ENCODE measurements at places on chromosomes 1 and 21.

- DNase-seq, result no peak
Observed at GRCh38 chr1:143735764-143736461, 235.9 kb downstream of the FAM72C start.

DNA sequence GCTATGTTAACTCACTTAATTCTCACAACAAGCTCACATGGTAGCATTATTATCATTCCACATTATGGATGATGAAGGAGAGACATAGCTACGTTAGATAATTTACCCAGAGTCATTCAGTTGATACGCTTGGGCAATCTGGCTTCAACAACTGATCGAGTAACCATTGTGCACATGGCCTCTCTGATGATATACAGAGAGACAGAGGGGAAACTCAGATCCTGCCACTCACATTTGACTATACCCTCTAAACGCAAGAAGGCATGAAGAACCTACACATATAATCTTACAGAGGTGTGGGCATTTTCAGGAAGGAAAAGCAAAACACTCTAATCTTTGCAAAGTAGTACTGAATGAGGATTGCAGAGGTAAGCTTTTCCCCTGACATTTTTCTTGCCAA lies 360.1 kb downstream of the BARHL2 start:
- no peak for DNase-seq

- no peak for DNase-seq
Observed at GRCh38 chr1:144101397-144102045, 129.7 kb upstream of the FAM72C start.

GRCh38 chr1:38037221-38037939 lies 9.2 kb downstream of the POU3F1 start:
- no peak for DNase-seq

GRCh38 chr1:237016626-237017025 lies 12.4 kb upstream of the MT1HL1 start:
- DNase-seq, result no peak

GRCh38 chr1:43874716-43875115 lies 58.9 kb upstream of the ARTN start:
- DNase-seq, result no peak

DNA sequence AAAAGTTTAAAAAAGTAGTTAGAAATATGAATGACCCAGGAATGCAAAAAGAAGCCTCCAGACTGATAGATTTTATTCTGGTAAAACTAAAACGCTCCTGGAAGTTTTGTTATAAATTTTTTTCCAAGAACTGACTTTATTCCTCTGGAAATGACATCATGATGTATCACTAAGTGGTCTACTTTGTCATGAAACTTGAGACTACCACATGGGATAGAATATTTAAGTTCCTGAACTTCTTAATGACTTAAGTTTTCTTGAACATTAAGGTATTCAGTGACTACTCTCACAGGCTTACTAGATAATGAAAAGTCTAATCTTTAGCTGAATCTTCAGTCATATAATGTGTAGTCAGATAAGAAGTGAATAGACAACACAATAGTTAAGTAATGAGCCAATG lies 842.2 kb downstream of the USP25 start:
- DNase-seq, result no peak

DNA sequence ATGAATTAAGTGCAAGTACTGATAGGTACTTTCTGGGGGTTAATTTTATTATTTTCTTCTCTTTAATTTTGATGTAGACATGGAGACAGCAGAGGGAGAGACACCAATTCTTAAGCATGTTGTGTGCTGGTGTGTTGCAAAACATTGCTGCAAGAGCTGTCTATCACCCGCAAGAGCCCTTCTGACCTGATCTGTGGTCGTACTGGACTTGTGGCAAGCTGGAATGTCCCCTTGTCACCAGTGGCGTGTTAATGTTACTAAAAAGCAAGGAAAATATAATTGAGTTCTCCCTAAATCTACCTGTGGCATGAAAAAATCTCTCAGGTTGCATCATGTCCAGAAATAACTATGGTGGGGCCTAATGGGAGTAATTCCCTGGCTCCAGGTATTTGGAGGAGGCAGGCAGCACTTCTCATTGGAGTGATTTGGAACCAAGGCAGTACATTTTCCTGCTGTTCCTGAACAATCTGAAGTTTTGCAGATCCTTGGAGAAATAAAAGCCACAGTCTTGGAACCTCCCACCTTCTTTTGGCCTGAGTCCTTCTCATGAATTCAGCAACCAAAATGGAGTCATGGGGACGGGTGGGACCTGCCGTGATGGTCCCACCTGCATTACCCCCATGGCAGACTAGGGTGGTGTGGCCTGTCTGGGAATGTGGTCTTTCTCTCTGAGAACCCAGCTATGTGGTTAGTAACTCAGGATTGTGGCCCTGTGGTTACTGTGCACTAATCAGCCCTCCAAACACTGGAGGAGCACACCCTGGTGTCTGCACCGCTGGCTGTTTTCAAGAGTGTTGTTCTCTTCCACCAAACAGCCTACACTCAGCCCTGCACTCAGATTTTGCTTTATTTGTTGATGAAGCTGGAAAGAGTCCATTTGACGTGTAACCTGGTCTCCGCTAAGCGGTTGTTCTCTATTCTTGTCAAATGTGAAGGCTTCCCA lies 57.4 kb downstream of the GALNT2 start:
- no peak for DNase-seq

- DNase-seq, result no peak
Observed at GRCh38 chr21:34781526-34781925, 112.7 kb downstream of the CLIC6 start.

DNA sequence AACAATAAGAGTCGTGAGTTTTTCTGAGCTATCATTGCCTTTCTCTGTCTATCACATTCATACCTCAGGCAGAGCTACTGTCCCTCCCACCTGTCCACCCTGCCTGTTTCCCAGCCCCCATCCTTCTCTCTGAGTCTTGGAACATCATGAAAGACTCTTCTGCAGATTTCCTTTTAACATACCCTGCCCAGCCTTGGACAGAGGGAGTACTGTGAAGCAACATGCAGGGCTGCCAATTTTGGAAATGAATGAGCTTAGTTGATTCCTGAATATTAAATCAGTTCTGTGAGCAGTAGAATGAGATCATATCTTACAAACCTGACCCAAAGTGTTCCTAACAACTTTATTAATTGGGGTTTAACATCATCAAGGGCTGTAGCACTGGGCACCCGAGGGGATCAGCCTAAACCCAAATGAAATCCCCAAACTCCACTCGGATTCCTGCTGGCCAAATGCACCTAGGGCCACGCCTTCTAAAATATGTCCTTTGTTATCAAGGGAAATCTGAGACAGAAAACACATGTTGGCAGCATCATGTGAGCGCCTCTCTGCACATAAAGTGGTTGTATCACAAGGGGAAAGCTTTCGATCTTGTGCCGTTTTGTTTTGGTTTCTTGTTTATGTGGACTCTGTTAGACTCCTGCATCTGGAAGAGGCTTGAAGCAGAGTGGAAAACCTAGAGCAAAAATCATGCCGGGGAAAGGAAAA lies 357.6 kb downstream of the KIF26B start:
- DNase-seq, result no peak

DNA sequence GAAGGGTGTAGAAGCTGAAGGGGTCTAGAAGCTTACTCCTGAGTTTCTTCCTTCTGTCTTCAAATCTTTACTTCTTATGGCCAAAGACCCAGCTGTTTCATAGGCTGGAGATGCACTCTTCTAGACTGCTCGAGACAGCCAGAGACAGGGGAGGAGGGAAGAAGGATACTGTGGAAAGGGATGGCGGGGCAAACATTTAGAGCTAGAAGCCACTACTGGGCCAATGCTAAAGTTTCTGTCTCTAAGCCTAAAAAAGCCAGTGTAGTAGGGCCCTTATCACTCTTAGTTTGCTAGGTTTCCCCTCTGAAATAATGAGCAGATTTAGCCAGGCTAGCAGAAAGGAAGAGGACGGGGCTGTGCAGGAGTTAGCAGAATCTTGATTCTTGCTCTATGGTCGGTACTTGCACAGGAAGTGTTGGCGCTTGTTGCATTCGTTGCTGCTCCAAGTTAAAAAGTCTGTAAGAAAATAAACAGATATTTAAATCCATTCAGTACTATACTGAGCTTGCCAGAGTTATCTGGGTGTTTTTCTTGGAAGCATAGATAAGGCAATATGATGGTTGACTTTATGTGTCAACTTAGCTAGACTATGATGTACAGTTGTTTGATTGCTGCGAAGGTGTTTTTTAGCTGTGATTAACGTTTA lies 16.9 kb downstream of the REG4 start:
- DNase-seq, result no peak

GRCh38 chr1:179788259-179788658 lies 45.2 kb downstream of the FAM163A start:
- no peak for DNase-seq

GRCh38 chr21:20110368-20110767 lies 887.8 kb upstream of the NCAM2 start:
- no peak for DNase-seq

GRCh38 chr1:2894381-2895041 lies 93.0 kb upstream of the TTC34 start:
- no peak for DNase-seq

DNA sequence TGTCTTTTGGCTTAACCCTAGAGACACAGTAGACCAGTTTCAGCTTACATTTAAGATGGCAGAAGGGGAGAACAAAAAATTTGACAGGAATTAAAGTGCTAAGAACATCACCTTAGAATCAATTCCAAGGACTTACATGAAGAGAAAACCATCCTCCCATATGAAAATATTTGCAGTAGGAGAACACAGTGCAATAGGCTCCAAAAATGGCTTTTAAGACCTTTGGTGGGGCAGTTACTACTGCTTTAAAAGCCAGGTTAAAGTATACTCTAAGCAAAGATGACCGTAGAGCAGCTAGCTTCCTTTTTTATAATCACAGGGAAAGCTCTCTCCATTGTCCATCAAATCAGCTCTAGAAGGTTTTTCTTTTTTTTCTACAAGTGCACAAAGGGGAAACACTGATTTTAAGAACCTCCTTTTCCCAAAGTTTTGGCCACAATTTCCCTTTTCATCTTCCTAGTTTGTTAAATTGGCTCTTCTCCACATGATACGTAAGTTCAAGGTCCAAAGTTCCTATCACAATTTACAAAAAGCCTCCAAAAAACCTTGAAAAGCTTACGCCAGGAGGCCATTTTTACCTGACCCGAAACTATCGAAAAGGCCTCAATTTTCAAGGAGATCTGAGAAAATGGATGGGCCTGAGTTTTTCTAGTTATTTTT lies 3.3 kb downstream of the TXNIP start:
- DNase-seq, result no peak

DNA sequence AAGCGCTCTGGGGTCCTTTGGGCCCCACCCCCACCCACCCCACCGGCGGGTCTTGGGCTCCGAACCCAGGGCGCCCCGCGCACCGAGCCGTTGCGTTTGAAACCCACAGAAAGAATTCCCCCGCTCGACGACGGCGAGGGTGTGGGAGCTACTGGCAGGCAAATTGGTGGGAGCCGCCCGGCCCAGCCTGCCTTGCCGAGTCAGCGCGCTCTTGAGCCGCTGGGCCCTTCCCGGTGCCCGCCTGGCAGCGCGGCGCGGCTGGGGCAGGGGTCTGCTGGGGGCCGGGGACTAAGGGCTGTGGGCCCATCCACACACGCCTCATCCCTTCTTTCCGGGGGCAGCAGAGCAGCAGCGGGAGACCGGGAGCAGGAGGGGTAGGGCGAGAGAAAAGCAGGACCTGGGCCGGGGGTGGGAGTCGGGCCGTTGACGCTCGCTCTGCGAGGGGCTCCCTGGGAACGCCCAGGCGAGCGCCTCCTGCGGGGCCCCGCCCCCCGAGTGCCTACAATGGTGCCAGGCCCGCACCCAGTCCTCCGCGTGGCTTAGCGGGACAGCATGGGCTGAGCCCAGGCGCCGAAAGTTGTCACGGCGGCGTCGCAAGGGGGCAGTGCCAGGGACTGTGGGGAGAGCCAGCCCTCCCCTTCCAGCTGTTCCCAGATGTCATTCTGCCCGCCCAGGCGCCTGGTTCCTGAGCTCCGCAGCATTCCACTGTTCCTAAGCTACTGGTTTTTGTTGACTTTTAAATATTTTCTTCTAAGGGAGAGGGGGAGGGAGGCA lies at the start of gene C1orf94:
Gene C1orf94 (plus strand): TSS at position 78 of the 774 bp plus-strand sequence. CDS start 883 bp downstream, outside the sequence.
- DNase-seq, result no peak

DNA sequence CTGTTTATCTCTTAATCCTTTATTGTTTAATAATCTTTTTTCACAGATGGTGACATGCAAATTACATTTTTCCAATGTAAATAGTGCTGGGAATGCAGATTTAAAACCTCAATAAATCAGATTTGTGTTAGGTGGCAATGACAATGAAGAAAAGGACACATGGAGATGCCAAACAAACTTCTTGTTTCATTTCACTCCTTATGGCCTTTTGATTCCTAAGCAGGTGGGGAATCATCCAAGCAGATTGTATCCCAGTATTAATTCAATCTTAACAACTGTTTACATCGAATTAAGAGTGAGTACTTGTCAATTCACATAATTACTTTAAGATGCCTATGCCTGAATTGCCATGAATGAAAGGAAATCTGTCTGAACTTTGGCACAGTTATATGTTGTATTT lies 98.9 kb upstream of the RGS18 start:
- DNase-seq, result no peak

GRCh38 chr1:58620926-58621325 lies 43.9 kb upstream of the TACSTD2 start:
- no peak for DNase-seq

DNA sequence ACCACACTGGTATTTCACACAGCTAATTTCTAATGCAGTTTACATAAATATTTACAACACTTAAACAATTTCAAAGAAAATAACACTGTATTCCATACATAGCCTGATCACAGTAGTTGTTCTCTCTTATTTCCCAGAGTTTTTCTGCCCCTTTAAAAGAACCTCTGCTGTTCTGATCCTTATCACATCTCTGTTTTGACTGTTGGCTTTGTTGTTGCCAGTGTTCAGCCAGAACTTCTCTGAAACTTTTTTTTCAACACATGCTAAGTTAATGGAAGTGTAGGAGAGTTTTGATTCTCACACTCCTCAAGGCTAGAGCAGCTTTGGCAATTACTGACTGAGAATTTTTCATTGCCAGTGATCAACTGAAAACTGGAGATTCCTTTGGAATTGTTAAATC lies 11.1 kb downstream of the SELE start:
- DNase-seq, result no peak

DNA sequence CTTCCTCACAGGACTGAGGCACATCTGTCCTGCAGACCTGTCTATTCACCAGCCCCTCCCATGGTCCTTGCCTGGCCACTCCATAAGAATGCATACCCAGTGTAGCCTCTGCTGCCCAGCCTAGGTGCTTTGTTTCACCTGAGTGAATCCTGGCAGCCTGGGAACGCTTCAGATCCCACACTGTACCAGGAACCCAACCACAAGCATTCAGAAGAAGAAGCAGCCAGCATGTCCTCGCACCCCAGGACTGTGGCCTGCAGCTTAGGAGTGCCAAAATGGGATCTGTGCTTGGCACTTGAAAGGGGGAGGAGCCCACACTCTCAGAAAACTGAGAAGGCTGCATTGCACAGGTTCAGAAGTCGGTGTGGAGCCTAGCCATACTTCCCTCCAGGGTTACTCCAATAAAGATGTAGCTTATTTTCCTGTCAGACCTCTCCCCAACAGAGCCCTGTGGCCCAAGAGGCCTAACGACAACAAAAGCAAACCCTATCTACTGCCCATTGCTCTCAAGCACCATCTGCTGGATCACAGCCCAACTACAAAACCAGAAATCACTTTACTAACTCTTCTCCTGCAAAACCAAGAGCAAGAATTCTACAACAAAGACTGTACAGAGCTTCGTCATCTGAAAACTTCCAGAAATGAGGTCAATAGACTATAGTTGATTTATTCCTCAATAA lies 923.1 kb upstream of the NEGR1 start:
- no peak for DNase-seq
